ENCODE measurements at places on chromosomes 3 and 15.

- no peak for DNase-seq
Measured at GRCh38 chr3:73656241-73656890, 31.6 kb upstream of the PDZRN3 start.

DNA sequence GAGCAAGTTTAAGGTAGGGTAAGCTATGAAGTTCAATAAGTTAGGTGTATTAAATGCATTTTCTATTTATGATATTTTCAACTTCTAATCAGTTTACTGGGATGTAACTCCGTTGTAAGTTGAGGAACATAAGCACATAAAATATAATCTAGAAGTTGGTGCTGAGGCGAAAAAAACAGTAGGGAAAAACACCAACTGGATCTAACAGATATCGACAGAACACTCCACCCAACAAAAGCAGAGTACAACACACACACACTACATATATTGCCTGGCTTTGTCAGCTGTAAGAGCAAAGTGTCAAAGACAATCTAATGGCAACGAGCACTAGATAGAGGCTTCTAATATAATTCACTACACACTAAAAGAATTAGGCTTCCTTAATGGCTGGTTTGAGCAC lies 8.4 kb downstream of the PIK3R4 start:
- DNase-seq, result no peak

DNA sequence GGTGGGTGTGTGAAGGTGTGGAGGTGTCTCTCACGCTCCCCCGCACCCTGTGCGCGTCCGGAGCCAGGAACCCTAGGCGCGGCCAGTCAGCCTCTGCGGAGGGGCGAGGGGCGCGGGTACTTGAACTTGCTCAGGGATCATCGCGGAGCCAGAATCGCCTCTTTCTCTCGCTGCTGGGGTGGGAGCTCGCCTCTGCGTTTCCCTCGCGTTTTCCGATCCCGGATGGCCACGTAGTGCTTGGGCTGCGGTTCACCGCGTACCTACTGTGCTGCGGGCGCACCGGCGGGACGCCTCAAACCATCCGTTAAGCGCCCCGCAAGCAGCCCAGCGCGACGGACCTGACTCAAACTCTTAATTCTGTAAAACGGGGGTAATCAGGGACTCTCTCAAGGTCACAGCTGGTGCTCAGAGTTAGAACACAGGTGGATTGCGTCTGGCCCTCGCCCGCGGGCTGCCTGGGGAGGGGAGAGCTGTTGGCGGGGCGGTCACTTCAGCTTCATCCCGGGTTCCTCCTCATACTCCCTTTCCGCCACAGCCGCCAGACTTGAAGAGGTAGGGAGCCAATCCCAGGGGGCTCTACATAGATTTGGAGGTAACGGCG lies 686 bp downstream of the MYRIP start:
- DNase-seq, result no peak

DNA sequence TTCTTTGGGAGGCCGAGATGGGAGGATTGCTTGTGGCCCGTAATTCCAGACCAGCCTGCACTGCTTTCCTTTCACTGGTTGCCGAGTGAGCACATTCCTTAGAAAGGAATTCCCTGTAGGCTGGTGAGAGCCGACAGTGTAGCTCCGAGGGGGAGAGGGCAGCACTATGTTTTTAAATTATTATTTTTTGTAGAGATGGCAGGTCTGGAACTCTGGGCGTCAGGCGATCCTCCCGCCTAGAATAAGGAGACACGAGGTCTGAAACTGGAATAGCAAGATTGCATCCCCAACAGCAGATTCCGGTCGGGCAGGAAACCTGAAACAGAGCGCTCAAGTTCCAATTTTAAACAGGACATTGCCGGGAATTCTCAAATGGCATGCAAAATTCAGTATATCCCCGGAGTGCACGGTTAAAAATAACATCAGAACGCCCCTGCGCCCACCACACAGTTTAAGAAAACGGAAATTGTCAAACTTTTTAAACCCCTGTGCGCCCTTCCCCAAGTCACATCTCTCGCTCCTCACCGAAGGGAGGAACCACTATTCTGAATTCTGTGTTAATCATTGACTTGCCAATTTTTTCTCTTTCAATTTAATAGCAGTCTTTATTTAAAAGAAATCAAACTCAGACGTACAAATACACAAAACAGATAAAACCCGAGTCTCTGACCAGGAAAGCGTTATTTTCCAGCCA lies 643 bp upstream of the RNU5B-1 start:
- DNase-seq, result peak; percentile 20

DNA sequence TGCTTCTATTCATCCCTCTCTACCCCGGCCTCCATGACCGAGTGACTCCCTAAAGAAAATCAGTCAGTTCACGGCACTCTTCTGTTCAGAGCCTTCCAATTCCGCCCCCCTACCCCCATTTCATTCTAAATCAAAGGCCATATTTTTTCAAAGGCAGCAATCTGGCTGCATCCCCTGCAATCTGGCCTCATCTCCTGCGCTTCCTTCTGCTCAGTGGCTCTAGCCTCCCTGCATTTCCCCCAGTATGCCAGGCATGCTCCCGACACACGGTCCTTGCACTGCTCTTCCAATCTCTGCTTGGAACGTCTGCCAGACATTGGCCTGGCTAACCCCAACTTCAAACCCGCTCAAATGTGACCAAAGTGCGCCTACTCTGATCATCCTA lies 67.7 kb downstream of the EXOG start:
- no peak for DNase-seq

- no peak for DNase-seq
Measured at GRCh38 chr15:33074942-33075341, 119.6 kb downstream of the FMN1 start.

- no peak for DNase-seq
Measured at GRCh38 chr3:38141952-38142273, 3.5 kb downstream of the MYD88 start.
